NCI-H446 (cell line): ENCODE measurements at places on chromosomes 2 and 18.

GRCh38 chr2:40388161-40388560 lies 63.7 kb downstream of the SLC8A1 start:
- no peak for DNase-seq

DNA sequence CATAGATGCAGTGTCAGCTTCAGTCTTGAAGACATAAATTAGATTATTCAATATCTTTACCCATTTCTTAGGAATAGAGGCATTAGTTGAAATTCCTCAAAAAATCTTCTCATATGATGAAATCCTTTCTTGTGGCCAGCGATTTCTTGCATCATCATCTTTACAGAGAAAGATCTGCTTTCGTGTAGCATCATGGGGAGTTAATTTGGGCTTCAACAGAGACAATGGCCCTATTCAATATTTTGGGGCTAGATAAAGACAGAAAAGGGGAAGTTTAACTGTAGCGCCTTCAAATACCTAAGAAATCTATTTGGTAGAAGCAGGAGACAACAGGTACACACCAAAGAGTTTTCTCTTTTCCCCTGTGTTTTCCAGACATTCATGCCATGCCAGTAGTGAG lies 73.8 kb downstream of the TGFA start:
- no peak for DNase-seq

GRCh38 chr2:10909996-10910341 lies 1.8 kb upstream of the KCNF1 start:
- no peak for DNase-seq

DNA sequence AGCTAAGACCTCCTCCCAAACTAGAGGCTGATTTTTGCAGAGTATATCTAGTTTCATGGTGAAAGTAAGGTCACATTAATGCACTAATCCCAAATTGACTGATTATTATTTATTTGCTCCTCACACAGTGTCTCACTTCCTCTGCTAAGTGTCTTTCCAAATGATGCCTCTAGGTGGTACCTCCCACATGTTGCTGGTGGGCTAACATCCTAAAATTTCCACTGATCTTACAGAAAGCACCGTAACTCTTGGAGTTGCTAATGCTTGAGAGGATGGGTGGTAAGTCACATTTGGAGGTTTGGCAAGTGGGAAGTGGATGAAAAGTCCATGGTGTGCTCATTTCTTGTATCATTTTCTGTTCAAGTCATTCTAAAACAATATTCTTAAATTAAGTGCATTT lies 428.7 kb upstream of the GYPC start:
- DNase-seq, result no peak

DNA sequence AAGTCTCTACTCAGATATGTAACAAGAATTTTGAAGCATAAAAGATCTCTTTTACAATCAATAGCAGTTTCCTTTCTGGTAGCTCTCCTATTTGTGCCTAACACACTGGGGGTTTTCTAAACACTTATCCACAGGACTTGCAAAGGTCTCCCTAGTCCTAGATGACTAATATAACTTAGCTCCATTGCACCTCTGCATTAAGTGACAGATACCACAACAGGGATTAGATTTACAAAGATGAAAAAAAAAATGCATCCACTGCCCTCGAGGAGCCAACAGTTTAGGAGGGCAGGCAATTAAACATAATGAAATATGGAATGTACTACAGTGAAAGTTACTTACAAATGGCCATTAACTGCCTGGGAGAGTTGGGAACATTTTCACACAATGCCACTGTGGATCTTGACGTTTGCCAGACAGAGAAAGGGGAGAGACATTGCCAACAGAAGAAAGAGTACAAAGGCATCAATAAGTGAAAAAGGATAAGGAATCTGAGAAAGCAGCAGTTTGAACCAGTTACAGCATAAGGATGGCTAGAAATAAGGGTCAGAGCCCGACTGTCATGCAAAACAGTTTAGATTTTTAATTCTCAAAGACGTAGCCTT lies 14.3 kb downstream of the PPP3R1 start:
- no peak for DNase-seq
